ENCODE measurements at places on chromosomes 5 and 9.

DNA sequence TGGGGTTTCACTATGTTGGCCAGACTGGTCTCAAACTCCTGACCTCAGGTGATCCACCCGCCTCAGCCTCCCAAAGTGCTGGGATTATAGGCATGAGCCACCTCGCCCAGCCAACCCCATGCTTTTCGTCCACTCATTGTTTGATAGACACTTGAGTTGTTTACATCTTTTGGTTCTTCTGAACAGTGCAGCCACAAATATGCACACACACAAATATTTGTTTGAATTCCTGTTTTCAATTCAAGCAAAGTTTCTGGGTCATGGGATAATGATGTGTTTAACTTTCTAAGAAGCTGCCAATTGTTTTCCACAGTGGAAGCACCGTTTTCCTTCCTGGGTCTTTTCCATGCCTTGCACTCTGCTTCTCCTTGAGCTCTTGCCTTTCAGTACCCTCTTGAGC is 6.8 kb upstream of the PAEP start:
- H3K4me1 ChIP-seq = no peaks in the 10 kb centered on the region
- H3K36me3 ChIP-seq = no peaks in the 10 kb centered on the region
- H3K27me3 ChIP-seq = no peaks in the 10 kb centered on the region
- no peak overlapping the region for H3K27ac ChIP-seq
- no peak for DNase-seq
- H3K4me3 ChIP-seq = no peak overlapping the region

DNA sequence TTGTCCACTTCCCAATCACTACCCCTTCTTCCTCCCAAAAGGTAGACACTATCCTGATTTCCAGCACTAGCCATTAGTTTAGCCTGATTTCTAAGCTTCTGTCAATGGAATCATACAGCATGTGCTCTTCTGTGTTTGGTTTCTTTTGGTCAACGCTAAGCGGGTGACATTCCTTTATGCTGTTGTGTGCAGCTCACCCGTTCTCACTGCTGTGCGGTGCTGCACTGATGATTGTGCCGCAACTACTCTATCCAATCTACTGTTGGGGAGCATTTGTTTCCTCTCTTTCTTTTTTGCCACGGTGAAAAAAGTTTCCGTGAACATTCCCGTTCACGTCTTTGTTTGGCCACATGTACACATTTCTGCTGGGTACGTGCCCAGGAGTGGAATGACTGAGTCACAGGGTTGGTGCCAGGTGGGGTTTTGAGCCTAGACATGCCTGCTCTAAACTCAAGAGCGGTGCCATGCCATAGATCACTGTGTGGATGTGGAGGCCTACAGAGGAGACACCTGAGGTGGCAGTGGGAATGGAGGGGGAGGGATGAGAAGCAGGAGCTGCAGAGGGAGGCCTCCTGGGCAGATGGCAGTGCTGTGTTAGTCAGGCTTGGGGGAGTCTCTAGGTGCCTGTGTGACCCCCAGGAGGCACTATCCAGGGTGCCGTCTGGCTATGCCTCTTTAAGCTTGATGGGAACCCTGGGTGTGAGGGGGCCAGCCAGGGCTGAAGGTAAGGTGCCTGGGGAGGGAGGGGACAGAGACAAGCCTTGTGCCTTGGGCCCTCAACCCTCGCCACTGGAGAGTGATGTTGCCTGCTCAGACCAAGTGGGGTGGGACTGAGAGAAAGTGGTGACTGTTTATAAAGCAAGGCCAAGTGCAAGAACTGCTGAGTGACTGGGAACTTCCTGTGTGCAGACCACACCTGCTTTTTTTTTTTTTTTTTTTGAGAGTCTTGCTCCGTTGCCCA is 11.4 kb upstream of the ANKRD33B start:
- H3K27me3 ChIP-seq = no peaks in the 10 kb centered on the region
- H3K4me1 ChIP-seq = peaks cover 28% of the 10 kb centered on the region
- peak overlapping the region; percentile 58 for H3K27ac ChIP-seq
- no peak for DNase-seq

DNA sequence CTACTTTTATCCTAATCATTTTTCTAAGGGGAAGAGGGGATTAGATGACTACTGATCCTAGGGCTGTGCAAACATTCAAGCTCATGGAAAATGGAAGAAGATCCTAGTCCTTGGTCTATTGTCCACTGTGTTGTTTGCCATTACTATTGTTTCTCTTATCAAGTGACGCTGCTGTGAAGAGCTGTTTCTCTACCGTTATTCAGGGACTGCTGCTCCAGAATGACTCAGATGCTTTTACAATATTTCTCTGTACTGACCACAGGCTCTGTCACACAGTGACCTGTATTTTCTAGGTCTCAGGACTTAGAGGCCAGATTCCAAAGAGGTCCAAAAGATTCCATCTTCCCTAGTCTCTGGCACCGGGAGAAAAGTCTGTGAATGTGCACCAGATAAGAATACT is 159.5 kb upstream of the CHD1 start:
- H3K27ac ChIP-seq = no peak overlapping the region
- H3K36me3 ChIP-seq = no peaks in the 10 kb centered on the region
- H3K4me1 ChIP-seq = no peaks in the 10 kb centered on the region
- H3K4me3 ChIP-seq = no peak overlapping the region
- no peak for DNase-seq
- no peaks in the 10 kb centered on the region for H3K27me3 ChIP-seq

DNA sequence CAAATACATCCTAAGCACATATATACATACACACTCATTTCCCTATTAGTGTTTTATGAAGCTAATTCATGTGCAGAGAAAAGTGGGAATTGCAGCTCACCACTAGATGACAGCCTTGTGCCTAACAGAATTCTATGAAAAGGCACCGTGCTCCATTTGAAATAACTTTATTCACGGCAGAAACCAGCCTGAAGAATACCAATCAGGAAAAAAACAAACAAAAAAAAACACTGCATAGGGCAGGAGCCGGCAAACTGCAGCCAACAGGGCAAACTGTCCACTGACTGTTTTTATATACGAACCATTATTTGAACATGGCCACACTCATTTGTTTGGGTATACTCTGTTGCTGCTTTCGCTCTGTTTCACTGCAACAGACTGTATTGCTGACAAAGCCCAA is 33.6 kb downstream of the ERMP1 start:
- H3K27ac ChIP-seq = no peak overlapping the region
- peaks cover 3% of the 10 kb centered on the region for H3K36me3 ChIP-seq
- H3K4me1 ChIP-seq = no peaks in the 10 kb centered on the region

All from H1 (cell line).